Sigmoid colon (tissue), 7 donors: ENCODE measurements at places on chromosomes 5 and 9.

DNA sequence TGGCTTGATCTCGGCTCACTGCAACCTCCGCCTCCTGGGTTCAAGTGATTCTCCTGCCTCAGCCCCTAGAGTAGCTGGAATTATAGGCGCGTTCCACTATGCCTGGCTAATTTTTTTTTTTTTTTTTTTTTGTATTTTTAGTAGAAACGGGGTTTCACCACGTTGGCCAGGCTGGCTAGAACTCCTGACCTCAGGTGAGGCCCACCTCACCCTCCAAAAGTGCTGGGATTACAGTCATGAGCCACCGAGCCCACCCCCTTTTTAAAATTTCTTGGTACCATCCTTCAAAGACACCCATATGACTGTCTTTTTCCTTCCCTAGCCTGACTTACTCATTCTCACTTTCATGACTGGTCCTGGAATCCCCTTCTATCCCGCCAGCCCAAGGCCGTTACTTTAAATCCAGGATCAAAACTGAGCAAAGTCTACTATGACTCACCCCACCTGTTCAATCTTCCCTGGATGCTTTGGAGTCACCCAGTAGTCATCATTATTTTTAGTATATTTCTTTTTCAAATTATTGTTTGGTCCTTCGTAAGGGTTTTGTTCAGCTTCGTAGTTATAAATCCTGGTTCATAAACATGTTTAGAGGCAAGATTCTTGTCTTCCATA lies 1.2 kb upstream of the TBCA start:
- no peak for DNase-seq

DNA sequence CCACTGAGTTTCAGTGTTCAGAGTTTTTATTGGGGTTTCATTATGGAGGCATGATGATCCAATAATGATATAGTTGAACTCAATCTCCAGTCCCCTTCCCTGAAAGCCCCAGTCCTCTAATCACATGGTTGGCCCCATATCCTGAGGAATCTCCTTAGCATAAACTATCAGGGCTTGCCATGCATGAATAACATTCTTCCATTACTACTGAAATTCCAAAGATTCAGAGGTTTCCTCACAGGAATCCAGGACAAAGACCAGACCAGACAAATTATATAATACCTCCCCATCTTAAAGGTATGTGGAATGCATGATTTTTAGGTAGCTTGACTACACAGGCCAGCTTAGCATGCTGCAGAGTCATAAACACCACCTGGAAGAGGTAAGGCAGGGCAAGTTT lies 15.5 kb upstream of the LRRTM2 start:
- DNase-seq, result no peak

- no peak for DNase-seq
These were observed 178.2 kb downstream of the ZDHHC21 start for GRCh38 chr9:14515049-14515448.

DNA sequence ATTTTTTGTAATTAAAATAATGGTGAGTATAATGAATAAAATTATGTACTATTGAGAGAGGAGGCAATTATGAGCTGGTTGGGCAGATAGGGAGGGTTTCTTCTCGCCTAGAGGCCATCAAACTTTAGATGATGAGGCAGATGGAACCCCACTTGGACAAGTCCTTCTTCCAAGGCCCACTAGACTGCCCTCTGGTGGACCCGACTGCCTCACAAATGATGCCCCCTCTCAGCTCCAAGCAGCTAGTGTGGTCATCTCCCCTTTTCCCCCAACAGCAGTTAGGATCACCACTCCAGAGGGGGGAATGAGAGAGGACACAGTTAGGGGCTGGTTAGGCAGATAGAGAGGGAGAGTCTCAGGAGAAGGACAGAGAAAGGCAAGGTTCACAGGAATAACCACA lies 348.0 kb upstream of the CDH18 start:
- no peak for DNase-seq

- no peak for DNase-seq
These were observed 220.0 kb downstream of the MARCHF11 start for GRCh38 chr5:15959370-15960164.

GRCh38 chr5:117261948-117262571 lies 687.4 kb upstream of the SEMA6A start:
- no peak for DNase-seq

GRCh38 chr5:174799121-174799520 lies 74.7 kb downstream of the MSX2 start:
- no peak for DNase-seq

- no peak for DNase-seq
These were observed 24.7 kb downstream of the FBXO10 start for GRCh38 chr9:37551468-37551867.

DNA sequence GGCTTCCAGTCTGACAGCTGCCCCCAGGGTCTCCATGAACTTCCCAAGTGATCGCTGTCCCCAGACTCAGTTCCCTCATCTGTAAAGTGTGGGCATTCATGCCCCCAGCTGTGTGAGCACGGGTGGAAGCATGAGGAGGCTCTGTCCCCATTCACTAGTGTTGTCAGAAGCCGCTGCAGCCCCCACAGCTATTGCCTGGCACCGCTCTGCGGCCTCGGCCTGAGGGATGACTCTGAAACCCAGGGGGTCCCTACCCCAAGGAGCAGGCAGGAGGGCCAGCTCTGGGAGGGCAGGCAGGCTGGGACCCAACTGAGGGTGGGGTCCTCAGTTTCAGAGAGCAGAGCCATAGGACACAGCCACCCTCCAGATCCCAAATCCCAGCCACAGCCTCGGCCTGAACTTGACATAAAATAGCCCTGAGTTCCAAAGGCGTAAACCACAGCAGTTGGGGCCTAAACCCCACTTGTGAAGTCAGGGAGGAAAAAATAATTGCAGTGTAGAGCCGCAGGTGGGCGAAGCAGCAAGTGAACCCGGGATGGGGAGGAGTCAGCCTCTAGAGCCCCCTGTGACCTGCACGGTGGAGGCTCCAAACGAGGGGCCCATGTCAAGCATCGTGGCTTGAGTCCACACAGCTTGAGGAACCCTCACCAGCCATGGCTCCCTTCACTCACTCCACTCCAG lies 66.0 kb upstream of the ADAMTS2 start:
- no peak for DNase-seq

GRCh38 chr5:124264499-124264898 lies 481.9 kb downstream of the ZNF608 start:
- DNase-seq, result no peak

DNA sequence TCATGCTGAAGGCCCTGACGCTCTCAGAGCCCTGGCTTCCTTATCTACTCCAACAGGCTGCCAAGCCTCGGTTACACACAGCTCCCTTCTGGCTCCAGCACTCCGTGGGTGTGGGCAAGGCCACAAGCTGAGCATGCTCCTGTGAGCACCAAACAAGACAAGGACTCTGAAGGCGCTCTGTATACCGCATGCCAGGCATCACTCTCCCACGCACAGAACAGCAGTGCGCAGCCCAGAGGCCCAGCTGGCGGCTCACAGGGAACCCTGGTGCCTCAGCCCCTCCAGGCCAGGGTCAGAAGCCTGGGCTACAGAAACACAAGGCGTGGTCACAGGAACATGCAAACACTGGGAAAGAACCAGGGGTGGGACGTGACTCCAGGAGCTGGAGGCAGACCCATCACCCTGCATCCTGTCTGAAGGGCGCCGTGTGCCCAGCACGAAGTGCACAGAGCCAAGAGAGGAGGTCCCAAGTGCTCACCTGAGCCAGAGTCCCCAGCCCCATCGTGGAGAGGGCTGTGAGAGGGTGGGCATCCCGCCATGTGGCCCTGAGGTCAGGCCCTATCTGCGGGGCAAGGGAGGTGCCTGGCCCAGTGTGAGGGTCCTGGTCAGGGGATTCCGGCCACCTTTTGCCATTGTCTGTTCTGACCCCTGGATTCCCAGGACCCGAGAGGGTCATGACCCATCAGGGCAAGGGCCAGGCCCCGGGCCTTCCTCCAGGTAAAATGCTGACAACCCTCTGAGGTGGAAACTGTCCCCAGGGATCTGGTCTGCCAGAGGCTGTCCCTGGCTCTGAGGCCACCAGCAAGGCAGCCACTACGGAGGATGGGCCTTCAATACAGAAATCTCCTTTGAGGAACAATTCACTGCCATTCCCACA lies 54.7 kb downstream of the COL23A1 start:
- DNase-seq, result no peak

DNA sequence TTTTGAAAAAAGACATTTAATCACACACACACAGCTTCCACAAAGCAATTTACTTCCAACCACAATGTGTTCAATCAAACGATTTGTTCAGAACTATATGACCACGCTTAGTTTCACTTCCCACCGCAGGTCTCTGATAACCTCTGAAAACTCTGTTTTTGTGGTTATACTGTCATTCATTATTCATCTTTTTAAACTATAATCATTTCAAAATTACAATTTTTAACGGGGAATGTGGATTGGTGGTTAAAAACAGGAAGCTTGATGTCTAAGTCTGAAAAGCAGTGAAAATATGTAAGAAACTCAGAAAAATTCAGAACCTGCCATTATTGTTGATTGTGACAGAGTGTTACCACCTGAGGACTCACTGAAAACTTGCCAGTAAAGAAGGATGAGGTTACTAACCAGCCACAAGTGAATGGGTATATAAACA lies 12.7 kb upstream of the TMEM174 start:
- DNase-seq, result no peak

DNA sequence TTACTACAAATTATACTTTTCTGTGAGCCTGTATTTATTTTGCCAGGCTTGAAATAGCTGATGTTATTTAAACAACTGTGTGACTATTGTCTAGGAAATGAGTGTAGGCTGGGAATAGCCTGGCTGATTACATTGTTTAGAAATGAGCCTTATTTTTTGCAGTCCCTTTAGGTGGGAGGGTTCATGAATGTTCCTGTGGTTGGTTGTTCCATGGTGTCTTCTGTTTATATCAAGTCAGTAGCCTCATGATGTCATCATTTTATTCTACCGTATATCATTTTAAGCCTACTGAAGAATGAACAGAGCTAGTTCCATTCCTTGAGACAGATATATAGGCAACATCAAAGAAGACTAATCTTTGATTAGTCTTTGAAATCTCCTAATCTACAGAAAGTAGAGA lies 53.1 kb downstream of the MAP1B start:
- DNase-seq, result no peak
